ENCODE measurements at places on chromosomes 1 and 21.

GRCh38 chr1:180898441-180899219, 14.1 kb upstream of the KIAA1614 start:
- DNase-seq = no peak

DNA sequence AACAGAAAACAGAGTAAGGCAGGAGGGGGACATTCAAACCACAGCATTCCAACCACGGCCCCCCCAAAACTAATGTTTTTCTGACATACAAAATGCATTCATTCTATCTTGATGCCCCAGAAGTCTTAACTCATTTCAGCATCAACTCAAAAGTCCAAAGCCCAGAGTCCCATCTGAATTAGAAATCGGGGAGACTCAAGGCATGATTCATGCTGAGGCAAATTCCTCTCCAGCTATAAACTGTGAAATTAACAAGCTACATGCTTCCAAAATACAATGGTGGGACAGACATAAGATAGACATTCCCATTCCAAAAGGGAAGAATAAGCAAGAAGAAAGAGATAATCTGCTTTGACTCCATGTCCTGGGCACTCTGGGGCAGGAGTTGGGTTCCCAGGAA, 73.9 kb downstream of the KCNJ15 start:
- DNase-seq = no peak

GRCh38 chr1:41742219-41742618, 176.5 kb downstream of the HIVEP3 start:
- no peak for DNase-seq

DNA sequence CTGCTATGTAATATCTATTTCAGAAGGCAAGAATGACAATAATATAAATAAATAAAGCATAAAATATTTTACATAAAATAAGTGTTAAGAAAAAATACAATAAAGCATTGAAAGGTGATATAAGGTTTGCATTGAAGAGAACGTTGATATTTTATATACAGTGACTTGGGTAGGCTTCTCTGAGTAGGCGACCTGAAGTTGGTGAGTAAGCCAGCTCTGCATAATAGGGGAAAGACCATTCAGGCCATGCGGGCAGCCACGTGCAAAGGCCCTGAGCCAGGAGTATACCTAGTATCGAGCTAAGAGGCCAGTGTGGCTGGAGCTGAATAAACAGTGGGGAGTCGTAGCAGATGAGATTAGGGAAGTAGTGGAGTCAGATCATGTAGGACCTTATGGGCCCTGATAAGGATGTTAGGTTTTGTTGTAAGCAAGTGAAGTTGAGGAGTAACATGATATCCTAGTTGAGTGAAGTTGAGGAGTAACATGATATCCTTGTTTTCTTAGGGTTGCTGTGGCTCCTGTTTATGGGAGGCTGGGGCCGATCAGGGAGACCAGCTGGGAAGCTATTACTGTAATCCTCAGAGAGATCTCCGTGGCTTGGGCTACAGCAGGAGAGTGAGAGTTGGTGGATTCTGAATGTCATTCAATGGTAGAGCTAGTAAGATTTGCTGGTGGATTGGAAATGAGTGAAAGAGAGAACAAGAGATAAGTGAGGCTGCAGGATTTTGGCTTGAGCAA, 22.0 kb downstream of the KCNK1 start:
- no peak for DNase-seq

- DNase-seq = no peak
These were observed 23.7 kb downstream of the UCK2 start for GRCh38 chr1:165851034-165851658.

DNA sequence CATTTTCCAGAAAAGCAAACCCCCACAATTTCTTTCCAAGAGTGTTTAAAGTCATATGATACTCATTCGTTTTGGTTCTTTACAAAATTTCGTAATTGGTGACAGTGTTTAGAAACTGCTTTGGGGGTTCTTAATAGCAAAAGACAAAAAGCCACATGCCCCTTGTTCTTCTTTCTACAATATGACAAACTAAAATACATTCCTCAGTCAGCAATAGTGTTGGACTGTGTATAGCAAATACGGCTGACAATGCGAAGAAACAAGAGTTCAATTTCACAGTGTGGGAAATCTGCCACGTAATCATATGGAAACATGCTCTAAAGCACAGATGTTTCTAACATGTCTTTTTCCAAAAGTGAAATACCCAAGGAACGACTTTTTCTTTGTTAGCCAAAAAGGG, 7.6 kb upstream of the IFNAR1 start:
- no peak for DNase-seq

GRCh38 chr1:230985711-230986110, 6.8 kb downstream of the ARV1 start:
- DNase-seq = no peak
